ENCODE measurements at places on chromosomes 4 and X.

GRCh38 chrX:9163214-9163709 lies 129.3 kb upstream of the FAM9B start:
- no peak for DNase-seq

DNA sequence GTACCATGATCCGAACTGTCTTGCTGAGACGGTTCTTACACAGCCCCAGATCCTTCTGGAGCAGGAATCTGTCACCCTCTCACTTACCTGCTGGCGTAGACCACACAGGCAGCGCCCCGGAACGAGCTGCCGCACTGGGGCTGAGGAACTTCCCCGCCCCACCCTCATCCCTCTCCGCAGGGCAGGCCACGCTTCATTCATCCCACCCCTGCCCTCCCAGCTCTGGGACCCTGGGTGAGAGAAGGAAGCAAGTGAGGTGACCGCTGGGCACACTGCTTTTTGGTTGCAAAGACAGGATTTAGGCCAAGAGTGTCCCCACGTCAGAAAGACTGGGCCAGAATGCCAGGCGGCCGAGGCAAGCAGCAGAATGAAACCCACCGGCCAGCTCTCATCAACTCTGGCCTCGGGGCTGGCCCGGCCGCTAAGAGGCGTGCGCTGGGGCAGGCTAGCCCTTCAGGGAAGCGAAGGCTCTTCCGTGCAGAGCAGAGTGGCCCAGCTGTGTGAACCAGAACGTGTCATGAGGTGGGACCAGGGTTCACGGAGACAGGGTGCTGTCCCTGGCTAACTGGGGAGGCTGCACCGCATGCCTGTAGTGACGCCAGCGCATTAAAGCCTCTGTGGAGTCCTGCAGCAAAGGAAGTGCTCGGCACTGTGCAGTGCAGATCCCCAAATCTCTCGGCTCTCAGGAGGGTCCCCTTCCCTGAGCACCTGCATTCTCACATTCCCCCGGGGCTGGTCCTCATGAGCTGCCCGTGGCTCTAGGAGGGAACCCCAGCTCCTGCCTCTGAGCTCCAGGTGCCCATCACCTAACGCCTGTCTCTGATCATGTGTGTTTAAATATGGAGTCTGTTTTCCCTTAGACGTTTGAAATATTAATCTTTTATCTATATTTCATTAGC lies 6.4 kb downstream of the LRPAP1 start:
- DNase-seq: no peak

- DNase-seq: no peak
Observed at GRCh38 chr4:48841045-48841827, 10.3 kb downstream of the OCIAD1 start.

- DNase-seq: no peak
Observed at GRCh38 chr4:41611124-41611838, 73.3 kb downstream of the LIMCH1 start.

- no peak for DNase-seq
Observed at GRCh38 chr4:10655968-10656367, 28.6 kb downstream of the CLNK start.

GRCh38 chrX:38494239-38494823 lies 67.0 kb upstream of the TSPAN7 start:
- no peak for DNase-seq

- no peak for DNase-seq
Observed at GRCh38 chr4:139563515-139563914, 7.5 kb upstream of the SETD7 start.

DNA sequence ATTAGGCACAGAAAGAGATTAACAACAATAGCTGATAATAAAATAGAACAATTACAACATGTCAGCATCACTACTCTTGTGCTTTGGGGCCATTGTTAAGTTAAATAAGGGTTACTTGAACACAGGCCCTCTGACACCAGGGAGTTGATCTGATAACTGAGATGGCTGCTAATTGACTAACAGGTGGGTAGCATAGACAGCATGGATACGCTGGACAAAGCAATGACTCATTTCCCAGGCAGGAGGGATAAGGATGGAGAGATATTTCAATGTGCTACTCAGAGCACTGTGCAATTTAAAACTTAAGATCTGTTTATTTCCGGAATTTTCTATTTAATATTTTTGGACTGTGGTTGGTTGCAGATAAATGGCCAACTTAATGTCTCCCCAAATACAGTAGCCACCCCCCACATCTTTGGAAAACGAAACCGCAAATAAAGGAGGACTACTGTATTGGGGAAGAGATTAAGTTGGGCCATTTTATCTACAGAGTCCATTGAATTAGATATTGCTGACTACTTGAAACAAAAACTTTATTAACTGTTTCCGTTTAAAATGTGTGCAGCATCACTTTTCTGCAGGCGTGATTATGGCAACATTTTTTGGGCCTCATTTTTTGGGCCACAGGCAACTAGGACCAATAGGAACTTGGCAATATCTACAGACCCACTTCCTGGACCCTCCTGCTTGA lies 200.6 kb upstream of the KLF3 start:
- no peak for DNase-seq

- DNase-seq: no peak
Observed at GRCh38 chrX:115912372-115912897, 258.1 kb upstream of the AGTR2 start.

- no peak for DNase-seq
Observed at GRCh38 chr4:94758141-94758699, 465 bp downstream of the BMPR1B start.

- DNase-seq: no peak
Observed at GRCh38 chr4:133866328-133866699, 335.3 kb downstream of the PABPC4L start.

DNA sequence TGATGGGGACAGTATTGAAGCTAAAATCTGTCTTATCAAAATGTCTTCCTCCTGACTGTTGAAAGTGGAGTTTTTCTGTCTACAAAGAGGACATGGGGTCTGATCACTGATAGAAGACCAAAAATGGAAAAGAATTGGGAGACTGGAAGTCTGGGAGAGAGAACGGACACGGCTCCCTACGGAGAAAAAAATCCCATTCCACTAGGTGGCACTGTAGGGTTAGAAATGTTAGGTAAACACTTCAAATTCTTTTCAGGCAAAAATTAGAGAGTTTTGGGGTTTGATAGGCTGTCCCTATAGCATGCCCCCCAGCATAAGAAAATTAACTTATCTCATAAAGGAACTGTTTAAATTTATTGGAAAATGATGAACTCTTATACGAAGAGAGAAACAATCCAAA lies 200.5 kb downstream of the FAM133A start:
- no peak for DNase-seq

DNA sequence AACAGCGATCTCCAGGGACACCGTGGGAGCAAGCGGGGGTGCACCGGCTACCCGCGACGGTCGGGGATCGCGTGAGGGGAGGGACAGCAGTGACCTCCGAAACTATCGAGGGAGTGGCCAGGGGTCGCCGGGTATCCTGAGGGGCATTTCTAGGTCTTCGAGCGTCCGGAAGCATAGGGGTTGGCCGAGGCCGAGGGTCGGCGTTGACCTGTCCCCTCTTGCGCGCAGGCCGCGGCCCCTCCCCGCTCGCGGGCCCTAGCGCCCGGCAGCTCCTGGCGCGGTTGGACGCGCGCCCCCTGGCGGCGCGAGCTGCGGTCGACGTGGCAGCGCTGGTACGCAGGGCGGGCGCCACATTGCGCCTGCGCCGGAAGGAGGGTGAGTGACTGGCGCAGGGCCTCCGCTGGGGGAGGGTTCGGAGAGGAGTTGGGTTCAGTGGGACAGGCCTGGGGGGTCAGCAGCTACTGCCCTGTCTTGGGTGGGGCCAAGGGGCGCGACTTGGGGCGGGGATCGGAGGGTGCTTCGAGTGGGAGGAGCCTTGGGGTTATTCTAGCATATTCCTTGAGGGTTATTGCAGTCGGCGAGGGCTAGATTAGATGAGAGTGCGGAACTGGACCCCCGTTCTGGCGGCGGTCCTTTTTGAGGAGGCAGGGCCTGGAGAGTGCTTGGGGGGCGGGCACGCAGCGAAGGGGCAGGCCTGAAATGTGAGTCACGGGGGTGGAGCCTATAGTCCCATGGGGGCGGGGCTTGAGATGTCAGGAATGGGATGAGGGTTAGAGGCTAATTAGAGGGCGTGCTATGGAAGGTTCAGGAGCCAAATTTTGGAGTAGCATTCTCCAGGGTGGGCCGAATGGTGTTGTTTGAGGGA lies 1.2 kb downstream of the MAGIX start:
- DNase-seq: peak; percentile 52

DNA sequence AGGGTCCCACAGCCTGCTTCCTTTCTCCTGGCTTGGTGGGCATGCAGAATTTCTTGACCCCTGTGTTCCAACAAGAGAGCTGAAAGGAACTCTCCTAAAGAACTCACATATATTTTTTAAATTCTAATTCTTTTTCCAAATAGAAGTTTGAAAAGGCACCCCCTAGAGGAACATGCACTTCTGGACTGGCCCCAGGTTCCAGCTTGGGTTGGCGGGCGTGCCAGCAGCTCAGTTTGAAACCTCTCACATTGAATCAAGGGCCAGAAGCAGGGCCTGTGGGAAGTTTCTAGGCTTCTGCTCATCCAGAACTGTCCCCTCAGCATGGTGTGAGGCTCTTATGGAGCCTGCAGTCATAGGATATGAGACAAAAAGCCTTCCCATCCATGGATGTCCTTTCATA lies 132.6 kb downstream of the ATG4A start:
- no peak for DNase-seq

- DNase-seq: no peak
Observed at GRCh38 chrX:13463608-13464007, 105.8 kb upstream of the EGFL6 start.

- no peak for DNase-seq
Observed at GRCh38 chr4:8533274-8533865, 46.8 kb upstream of the GPR78 start.

- no peak for DNase-seq
Observed at GRCh38 chrX:47817421-47817820, 19.3 kb upstream of the ZNF81 start.

- DNase-seq: no peak
Observed at GRCh38 chr4:76823495-76823894, 74.4 kb downstream of the SOWAHB start.

- no peak for DNase-seq
Observed at GRCh38 chr4:55445921-55446577, 50.3 kb downstream of the TMEM165 start.

DNA sequence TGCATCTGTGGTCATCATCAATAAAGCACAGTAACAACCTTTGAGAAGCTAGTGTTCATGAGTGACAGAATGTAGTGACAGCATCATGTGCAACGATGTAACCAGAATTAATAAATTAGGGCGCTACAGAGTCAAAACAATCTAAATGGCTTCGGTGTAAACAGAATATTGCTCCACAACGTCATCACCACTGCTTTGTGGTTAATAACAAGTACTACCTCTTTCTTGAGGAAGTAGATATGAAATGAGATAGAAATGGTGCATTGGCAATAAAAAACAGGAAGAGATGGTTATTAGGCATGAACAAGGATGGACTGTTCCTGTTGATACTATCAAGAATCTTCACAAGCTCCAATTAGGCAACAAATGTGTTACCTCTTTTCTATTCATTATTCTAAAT lies 8.7 kb upstream of the PDHA2 start:
- peak; percentile 31 for DNase-seq

- no peak for DNase-seq
Observed at GRCh38 chr4:7275067-7275466, 82.7 kb downstream of the SORCS2 start.

DNA sequence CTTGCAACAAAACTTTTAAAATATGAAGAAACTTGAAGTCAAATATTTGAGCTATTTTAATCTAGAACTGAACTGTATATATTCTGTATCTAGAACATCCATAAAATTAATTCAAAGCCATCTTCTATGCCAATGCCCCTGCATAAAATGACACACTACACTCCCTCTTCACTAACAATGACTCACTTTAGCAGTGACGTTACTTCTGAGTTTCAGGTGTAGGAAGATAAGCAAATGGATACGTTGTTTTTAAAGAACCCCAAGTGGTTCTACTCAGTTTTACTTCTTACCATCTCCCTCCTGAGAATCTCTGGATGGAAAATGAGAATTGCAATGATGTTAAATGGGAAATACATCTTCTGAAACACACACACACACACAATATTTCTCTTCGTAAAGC lies 45.2 kb downstream of the CXXC4 start:
- DNase-seq: no peak

DNA sequence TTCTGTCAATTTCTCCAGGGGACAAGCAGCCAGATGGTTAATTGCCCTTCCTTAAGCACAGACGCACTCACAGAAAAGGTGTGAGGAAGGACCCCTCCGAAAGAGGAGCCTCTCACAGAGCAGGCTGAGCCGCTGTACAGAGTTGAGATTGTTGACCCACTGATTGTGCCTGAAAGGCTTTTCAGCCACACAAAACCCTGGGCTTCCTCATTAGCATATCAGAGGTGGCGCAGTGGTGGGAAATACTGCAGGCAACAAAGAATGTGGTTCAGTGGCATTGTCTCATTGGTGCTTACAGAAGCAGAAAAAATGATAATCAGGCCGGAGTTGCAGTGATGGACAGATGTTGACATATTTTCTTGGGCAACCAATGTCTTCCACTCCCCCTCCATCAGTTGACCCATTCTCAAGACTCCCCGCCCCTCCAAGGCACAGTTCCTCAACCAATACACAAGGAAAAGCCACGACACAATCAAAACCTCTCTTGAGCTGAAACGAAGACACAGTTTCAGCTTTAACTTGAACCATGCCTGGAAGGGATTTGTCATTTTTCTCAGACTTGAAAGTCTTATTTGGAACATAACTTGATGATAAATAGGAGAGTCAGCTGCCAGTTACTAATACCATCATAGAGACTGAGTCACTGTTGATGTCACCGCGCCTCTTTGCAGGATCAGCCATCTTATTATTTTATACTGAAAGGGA lies 53.1 kb downstream of the ATXN3L start:
- DNase-seq: no peak

- DNase-seq: no peak
Observed at GRCh38 chrX:23436875-23437274, 102.2 kb downstream of the PTCHD1 start.

GRCh38 chr4:125013891-125014290 lies 300.9 kb upstream of the FAT4 start:
- no peak for DNase-seq

DNA sequence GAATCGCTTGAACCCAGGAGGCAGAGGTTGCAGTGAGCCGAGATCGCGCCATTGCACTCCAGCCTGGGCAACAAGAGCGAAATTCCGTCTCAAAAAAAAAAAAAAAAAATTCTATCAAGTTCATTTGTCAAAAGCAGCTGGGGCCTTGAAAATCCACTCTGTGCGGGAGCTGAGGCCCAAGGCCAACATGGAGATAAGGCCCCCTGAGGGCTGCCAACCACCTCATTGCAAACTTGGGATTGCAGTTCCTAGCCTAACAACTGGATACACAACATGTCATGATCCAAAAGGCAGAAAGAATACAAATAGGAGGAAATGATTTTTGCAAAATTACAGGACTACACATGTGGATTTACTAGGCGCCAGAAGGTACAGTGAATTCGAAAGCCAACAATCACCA lies 22.5 kb upstream of the PRDX4 start:
- no peak for DNase-seq

GRCh38 chrX:119900976-119901375 lies 5.3 kb downstream of the AKAP14 start:
- no peak for DNase-seq

GRCh38 chr4:158513256-158513655 lies 8.4 kb upstream of the RXFP1 start:
- peak; percentile 44 for DNase-seq

Measured in AML-193 (cell line).